ENCODE measurements at places on chromosomes 1 and 21.

- DNase-seq, result no peak
These were observed 19.5 kb downstream of the KIF17 start for GRCh38 chr1:20698195-20698910.

GRCh38 chr1:99003581-99004253, 944 bp downstream of the PLPPR5 start:
- DNase-seq, result no peak

DNA sequence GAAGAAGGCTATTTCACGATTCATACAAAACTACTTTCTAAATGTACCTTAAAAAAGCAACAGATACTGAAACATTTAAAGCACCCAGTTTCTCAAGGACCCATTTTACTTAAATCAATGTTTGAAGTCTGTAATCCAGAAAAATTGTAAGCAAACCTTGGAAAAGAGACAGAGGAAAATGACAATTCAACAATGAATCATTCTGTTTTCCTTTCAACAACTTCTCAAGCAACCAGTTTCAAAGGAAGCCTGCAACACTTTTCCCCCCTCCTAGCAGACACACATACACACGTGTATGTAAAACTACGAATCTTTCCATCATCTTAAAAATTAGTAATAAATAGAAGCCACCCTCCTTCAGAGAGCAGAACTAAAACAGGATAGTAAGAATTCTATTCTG, 1.2 kb downstream of the RERE start:
- DNase-seq, result no peak

DNA sequence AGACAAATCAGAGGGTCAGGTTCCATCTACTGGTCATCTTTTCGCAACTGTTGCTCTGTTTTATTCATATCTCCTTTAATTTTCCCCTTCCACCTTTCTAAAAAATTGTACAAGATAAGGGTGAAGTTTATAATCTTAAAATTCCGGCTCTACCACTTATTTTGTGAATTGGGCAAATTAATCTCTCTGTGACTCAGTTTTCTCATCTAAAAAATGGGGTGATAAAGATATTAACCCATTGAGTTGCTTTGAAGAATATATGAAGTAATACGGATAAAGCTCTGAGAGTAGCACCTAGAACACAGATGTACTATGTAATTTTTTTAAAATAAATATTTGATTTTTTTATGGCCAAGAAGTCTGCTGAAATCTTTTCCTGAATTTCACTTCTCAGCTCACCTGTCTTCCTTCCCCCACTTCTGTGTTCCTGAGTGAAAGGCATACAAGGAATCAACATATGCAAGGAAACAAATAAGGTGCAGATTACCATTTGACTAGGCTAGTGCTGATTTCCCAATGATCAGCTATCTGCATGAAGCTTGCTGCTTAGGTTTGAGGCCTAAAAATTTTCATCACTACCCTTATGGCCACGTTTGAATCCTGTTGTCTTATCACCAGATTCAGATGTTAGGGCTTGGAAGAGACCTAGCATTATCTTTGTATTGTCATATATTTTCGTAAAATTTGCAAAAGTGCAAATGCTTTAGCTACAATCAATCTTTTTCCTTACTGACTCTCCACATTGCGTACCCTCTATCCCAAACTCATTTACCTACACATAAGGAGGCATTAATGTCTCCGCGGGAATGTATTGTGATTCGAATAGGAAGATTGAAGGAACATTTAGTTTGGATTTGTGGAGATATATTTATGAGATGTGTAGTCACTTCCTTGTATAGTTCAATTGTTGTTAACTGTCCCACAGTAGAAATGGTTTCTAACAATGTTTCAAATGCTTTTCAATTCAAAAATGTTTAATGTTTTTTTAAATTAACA, 718.3 kb upstream of the PTBP2 start:
- no peak for DNase-seq

GRCh38 chr21:38944903-38945302, 139.2 kb downstream of the ETS2 start:
- DNase-seq, result no peak

DNA sequence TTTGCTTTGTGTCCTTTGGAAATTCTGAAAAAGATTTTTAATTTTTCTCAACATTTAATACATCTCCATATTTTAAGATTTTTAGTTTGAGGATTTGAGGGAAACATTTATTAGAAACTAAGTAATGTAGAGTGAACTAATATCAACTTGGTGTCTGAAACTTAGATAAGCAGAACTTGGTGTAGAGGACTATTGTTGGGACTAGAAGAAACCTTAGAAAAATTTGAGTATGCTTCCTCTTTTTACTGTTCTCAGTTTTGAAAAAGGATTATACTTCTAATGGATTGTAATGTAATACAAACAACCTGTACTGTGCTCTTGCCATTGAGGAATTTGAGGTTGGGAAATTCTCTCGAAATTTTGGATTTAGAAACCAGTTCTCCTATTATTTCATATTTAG, 2.4 kb downstream of the FNBP1L start:
- DNase-seq, result no peak

GRCh38 chr1:14889825-14890440, 263.6 kb upstream of the TMEM51 start:
- DNase-seq, result no peak

- no peak for DNase-seq
These were observed 167.1 kb downstream of the LYPLAL1 start for GRCh38 chr1:219340796-219341195.

- DNase-seq, result no peak
These were observed at the start of gene RNF187 for GRCh38 chr1:228487336-228488124. Gene RNF187, plus strand, starts transcription at chr1:228487382.

DNA sequence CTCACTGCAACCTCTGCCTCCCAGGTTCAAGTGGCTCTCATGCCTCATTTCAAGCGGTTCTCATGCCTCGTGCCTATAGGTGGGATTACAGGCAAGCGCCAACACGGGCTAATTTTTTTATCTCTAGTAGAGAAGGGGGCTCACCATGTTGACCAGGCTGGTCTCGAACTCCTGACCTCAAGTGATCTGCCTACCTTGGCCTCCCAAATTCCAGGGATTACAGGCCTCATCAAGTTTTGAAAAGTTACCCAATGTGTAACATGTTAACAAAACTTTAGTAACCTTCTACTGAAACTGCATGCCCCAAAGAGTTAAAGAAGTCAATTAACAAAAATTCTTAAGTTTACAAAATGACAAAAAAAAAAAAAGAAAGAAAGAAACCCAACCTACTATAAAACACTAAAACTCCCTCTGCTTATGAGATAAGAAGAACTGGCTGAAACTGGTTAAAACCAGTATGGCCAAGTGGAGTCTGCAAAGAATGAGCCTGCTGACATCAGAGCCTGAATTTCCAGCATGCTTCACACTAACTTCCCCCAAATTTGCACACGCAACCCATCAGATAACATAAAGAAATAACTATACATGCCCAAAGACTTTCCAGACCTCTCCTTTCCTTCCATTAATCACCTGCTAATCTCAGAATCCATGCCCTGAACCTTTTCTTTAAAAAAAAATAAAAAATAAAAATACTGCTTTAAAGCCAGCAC, 25.5 kb upstream of the PSMG1 start:
- no peak for DNase-seq

DNA sequence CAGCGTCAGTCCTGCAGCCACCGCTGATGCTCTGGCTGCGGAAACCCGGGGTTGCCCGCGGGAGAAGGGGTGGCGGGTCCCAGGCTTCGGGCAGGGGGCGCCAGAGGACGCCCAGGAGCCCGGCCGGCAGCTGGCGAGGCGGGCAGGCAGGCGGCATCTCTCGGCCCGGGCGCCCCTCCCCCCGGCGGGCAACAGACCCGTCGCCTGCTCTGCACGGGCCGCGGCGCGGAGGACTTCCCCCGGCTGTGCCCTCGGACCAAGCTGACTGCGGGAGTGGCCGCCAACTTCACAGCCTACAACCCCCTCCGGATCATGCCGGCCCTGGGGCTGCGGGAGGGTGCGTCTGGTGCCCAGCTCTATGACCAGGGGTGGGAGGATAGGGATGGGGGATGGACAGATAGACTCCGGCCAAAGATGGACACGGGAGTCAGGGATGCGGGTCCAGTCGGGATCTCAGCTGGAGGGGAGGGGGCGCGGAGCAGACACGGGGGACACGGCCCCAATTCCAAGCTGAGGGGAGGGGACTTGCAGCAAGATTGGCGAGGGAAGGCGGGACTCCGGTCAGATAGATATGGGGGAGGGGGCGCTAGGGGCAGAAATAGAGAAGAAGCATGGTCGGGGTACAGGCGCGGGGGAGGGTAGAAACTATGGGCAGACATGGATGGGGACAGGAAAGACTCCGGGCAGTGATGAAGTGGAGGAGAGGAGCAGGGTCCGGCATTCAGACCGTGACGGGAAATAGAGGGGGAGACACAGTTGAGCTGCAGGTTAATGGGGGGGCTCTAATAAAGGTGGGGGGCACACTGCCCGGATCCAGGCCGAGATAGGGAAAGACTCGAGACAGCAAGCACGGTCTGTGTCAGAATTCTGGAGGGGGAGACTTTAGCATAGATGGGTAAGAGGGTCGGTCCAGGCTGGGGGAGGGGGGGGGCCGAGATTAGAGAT, 1.1 kb downstream of the ADGRB2 start:
- peak; percentile 76 for DNase-seq

DNA sequence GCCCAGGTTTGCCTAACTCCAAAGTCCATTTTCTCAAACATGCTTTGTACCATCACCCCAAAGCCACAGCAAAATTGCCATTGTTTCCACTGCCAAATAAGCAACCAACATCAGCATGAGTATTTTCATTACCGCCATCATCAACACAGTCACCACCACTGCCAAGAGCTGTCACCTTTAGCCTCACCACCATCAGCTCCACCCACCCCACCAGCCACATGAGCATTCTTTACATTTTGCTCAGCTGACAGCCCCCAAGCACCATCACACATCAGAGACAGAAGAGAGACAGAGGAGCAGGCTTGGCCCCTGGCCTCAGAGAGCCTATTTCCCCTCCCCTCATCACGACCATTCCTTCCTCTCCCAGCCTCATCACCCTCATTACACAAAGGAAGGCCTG, 42.7 kb downstream of the TAS1R2 start:
- DNase-seq, result no peak

- peak; percentile 83 for DNase-seq
These were observed at the start of gene ZFYVE9 for GRCh38 chr1:52141513-52142219. Gene ZFYVE9, plus strand, starts transcription at chr1:52142089. Its CDS starts 91,118 bp downstream, at chr1:52233207.

- DNase-seq, result no peak
These were observed 286.7 kb downstream of the SRGAP2C start for GRCh38 chr1:121471523-121471922.

DNA sequence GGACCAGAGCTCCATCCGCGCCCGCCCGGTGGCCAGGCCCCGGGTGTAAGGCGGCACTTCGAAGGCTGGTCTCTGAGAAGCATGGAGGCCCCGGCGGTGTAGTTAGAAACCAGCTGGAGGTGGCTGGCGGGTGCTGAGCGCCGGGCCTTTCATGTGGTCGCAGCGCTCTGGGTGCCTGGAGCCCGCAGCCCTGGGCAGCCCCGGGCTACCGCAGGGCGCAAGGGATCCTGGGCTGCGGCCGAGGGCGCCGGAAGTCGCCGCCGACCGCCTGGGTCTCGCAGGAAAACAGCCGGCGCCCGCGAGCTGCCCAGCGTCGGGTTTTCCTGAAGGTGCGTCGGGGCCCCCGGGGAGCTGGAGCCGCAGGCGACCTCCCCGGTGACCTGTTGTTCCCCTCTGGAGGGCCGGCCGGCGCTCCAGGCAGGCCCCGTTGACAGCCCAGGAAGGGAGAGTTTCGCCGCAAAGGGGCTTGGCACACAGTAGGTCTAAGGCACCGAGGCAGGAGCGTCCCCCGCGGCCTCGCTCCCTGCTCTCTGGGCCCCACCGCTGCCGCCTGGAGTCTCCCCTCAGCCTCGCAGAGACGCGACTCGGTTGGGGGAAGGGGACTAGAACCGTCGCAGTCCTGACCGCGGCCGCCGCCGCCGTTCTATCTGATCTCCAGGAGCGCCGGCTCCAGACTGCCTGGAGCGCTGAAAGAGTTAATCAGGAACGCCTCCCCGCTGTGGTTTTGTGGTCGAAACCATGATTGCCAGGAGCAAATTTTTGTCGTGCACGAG, 2.7 kb downstream of the GRHL3 start:
- DNase-seq, result peak; percentile 67

GRCh38 chr21:43328958-43329691, 97.8 kb downstream of the SIK1 start:
- DNase-seq, result no peak

DNA sequence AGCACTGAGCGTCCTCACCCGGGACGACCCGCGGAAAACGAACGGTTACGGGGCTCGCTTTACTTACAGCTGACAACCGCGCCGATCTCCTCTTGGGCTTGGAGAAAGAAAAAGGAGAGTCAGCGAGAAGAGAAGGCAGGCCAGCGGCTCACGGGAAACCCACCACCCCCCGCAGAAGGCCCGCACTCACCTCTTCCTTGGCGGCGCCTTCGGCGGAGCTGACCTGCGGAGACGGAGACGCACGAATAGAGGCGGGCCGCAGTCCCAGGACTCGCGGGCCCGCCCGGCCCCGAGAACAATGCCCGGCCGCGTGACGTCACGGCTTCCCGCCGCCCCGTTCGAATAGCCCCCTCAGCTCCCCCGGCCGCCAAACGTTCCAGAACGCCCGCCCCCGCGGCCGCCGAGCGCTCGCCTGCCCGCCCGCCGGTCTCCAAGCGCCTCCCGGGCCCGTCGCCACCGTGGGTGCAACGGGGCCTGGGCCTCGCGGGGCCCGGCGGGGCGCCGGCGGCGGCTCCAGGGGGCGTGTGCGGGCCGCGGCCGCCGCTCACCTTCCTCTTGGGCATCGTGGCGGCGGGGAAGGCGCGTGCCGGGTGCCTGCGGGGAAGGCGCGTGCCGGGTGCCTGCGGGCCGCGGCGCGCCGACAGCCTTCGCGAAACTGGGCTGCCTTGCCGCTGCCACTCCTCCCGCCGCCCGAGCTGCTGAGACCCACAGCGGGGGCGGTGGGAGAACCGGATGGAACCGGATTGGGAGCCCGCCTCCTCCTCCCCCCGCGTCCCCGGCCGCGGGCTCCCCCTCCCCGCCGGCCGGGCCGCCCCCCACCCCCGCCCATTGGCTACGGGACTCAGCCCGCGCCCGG, at the start of gene HMGN1:
TSS of gene HMGN1 (minus strand) at position 734 of the 856 bp plus-strand sequence. CDS start at position 563, 171 bp downstream.
- peak; percentile 87 for DNase-seq

DNA sequence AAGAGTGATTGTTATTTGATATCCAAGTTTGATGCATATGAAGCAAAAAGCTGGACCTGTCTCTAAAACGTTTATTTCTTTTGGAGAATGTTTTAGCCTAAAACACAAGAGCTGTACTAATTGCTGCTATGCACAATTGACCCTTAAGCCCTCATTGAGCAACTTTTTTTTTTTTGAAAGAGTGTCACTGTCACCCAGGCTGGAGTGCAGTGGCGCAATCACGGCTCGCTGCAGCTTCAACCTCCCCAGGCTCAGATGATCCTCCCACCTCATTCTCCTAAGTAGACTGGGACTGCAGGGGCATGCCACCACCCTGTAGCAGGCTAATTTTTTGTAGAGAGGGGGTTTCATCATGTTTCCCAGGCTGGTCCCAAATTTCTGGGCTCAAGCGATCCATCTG, 129.1 kb downstream of the PIK3R3 start:
- no peak for DNase-seq

- DNase-seq, result no peak
These were observed 27.7 kb downstream of the CR1L start for GRCh38 chr1:207672522-207673130.

DNA sequence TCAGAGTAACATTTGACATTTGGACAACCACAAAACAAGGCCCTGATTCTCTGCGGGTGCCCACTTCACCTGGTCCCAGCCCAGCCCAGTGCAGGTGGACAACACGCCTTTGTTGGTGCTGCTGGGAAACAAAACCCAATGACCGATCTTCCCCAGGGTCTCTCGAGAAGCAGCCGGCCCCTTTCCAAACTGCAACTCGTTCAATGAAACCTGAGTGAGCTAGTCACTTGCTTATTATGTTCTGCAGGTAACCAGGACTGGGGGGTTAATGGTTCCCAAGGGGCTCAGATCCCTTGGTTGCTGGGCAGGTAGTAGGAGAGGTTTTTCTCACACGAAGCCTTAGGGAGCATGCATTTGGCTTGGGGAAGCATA, 42.9 kb downstream of the ABCG1 start:
- DNase-seq, result no peak
